Left lobe of liver (tissue), 2 donors: ENCODE measurements at places on chromosomes 6 and 20. TPM values are rescaled to one million over a fixed set of nuclear protein-coding genes. Genes with fewer than 3 reads are reported as not detected.
A peak's percentile ranks its signal among the peaks of the same experiment; 100 is the strongest.

The BCAS1 gene
- total RNA-seq, result 0.08 TPM

The ADGRG6 gene
- total RNA-seq, result 84.4 TPM

The EXOC2 gene
- 7.5 TPM for total RNA-seq

The RCAN2 gene
- total RNA-seq, result 1.2 TPM

The PXDC1 gene
- total RNA-seq, result 55.8 TPM

The TOX2 gene
- 3.5 TPM for total RNA-seq

The OR2J3 gene
- not detected for total RNA-seq

The CRNKL1 gene
- total RNA-seq, result 8.7 TPM

The RAET1L gene
- total RNA-seq, result not detected

- no peak for DNase-seq
Observed at GRCh38 chr20:17694767-17695166, 5.0 kb upstream of the BANF2 start.

GRCh38 chr6:131693384-131693783 is 7.8 kb downstream of the OR2A4 start:
- no peak for DNase-seq

DNA sequence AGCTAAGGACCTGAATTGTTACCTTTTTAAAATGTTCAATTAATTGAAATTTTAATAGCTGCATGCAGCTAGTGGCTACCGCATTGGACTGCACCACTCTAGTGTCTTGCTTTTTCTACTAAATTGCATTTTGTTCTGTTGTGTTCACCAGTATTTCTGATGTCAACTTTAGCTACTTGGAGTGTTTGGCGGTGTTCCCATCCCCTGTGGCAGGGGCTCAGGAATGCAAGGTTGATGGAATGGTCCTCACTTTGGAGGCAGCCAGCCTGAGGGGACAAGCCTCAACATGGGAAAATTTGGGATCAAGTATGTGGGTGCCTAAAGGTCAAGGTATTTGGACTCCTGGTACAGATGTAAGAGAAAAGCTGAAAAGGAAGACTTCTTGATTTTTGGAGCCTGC is 230.1 kb upstream of the PRND start:
- DNase-seq, result no peak

GRCh38 chr6:73704260-73704659 is 8.3 kb downstream of the CD109 start:
- DNase-seq, result no peak

DNA sequence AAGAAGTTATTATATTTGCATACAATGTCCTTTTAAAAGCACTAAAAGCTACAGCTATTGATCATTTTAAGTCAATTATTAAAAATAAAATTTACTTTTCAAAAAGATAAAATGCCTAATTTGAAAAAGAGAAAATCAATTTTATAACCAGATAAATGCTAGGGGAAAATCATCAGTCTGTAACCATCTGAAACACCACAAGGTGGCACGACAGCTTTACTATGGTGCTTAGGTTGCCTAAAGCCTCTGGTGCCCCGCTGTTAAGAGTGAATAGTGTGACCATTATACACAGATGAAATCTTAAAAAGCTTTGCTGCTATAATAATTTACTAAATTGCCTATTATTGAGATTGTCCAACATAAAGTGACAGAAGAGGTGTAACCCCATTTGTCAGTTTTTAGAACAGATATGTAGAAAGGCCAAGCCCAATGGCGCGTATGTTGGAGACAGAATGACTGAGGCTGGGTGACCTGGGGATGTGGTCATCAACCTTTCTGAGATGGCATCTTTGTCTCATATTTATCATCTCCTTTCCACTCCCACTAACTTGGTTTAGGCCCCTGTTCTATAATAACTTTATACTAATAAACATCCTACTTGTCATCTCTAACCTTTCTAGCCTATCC is 100.8 kb downstream of the MOXD1 start:
- no peak for DNase-seq

- DNase-seq, result no peak
Observed at GRCh38 chr20:1528811-1529210, 28.7 kb downstream of the SIRPD start.

- no peak for DNase-seq
Observed at GRCh38 chr6:136659991-136660499, 109.8 kb upstream of the MAP7 start.

GRCh38 chr6:163151212-163151611 is 263.3 kb upstream of the QKI start:
- DNase-seq, result no peak

DNA sequence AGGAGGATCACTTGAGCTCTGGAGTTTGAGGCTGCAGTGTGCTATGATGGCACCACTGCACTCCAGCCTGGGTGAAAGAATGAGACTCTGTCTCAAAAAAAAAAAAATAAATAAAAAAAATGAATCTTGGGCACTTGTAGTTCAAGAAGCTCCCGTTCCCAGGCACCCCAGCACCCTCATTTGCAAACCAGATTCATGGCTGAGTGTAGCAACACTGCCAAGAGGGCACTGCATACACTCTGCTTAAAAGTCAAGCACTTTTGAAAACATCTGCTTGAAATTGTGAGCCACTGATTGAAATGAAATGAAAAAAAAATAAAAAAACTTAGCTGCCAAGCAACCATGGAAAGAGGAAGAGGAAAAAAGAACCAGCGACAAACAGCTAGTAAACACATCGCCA is 124.7 kb upstream of the SASH1 start:
- no peak for DNase-seq

DNA sequence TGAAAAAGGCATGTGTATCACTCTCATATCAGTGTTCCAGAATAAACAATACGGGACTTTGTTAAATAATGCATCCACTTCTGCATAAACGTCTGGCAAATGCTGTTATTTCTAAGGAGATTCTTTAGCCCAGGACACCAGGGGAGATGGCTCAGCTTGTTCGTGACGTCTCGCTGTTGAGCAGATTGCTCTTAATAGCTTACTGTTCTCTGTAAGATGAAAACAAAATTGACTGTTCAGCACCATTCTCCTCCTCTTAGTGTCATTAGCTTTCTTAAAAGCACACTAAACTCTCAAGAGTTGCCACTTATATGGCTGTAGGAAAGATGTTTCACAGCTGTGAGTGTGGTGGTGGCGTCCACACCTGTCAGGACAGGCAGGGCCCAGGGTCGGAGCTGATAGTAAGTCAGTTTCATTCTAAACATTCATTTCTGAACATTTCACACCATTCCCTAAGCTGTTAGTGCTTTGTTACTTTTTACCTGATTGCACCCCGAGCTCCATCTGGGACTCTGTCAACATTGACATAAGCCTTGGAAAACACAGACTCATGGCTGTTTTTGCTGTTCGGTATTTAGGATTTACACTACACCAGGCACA is 132.1 kb downstream of the ZDHHC14 start:
- DNase-seq, result no peak

GRCh38 chr20:63642527-63643247 is 10.5 kb downstream of the STMN3 start:
- DNase-seq, result no peak

GRCh38 chr6:149108749-149109100 is 208.8 kb upstream of the TAB2 start:
- DNase-seq, result no peak

GRCh38 chr20:47139934-47140535 is 216.5 kb downstream of the ZMYND8 start:
- DNase-seq, result no peak

GRCh38 chr20:62246872-62247652 is 8.7 kb downstream of the OSBPL2 start:
- DNase-seq, result peak; percentile 71

DNA sequence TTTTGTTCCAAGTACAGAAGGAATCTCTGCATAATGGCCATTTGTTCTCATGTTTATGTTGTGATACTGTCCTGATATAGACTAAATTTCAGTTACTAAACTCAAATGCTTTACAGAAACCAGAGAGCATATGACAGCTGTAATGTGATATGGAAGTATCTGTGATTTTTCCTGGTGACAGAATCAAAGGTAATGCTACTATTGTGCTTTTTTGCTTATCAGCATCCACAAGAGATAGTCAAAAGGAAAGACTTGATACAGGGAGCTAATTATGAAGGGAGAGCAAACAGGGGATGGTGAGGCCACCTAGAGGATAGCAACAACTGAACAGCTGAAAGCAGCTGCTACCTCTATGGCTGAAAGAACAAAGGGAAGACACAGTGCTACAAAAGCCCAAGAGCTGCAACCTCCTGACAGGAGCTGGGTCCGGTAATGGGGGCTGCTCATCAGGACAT is 181.4 kb downstream of the PHF3 start:
- DNase-seq, result no peak
